ENCODE measurements at places on chromosomes 12 and 14.

- DNase-seq, result no peak
Observed at GRCh38 chr12:80188576-80188975, 89.2 kb downstream of the OTOGL start.

DNA sequence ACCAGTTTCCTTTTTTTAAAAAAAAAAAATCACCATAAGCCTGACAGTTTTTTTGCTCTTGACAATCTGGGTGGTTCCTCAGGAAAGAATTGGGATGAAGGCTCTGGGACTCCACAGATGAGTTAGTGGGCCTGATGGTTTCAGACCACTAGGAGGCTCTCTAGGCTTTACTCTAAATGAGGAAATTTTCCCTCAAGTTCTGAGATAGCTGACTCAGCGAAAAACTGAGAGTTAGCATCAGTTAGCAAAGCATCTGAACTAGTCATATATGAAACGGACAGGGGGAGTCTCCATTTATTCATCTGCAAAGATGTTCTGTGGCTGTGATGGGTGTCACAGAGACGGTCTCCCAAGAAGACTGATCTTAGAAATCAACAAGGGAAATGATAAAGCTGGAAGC, 314.3 kb upstream of the OR4E1 start:
- peak; percentile 46 for DNase-seq

DNA sequence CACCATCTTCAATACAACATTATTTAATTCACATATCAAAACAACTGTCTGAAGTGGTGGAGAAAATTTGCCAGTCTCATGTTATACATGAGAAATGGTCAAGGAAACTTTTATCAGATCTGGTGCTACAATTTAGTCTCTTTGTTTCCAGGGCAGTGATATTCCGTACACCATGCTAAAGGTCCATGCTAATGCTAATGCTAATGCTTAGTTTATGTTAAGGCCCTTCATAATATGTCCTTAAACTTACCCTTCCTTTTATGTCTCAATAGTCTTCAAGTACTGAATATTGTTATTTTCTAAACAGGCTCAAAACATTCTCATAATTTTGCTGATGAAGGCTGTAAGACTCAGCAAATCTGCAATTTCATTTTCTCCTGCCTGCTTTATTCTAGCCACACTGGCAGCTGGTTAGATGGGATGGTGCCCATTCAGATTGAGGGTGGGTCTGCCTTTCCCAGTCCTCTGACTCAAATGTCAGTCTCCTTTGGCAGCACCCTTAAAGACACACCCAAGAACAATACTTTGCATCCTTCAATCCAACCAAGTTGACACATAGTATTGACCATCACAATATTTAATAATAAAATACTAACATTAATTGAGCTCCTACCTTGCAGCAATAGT, 59.8 kb downstream of the TMEM117 start:
- no peak for DNase-seq

DNA sequence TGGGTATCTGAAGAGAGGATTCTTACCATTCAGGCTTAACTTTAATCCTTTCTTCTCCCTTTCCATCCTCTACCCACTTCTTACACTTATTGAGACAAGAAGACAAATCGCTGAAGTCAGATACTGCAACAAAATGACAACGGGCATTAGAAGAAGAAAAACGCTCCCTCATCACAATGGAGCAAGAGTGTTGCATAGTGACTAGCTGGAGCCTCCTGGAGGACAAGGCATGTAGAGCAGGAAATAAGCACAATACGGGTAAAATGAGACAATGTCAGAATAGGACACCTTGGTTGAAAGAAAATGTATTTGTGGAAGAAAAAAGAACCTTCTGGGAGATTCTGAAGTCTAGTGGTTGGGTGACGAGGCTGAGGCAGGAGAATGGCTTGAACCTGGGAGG, 501.0 kb downstream of the RERGL start:
- DNase-seq, result peak; percentile 26

DNA sequence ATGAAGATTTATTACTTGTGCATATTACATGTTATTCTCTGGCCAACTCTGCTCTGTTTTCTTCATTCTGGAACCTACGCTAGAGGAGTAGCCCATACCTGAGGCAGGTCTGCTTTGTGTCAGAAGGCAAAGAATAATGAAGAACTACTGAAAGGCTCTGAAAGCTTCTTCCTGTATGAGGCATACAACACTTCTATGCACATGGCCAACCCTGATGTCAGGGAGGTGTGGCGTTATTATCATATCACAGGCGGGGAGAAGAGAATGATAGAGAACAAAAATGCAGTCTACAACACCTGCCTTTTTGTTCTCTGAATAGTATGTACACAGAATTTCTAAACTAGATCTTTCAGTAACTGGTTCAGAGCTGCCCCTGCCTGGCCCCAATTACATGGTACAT, 32.5 kb upstream of the CRY1 start:
- DNase-seq, result no peak

DNA sequence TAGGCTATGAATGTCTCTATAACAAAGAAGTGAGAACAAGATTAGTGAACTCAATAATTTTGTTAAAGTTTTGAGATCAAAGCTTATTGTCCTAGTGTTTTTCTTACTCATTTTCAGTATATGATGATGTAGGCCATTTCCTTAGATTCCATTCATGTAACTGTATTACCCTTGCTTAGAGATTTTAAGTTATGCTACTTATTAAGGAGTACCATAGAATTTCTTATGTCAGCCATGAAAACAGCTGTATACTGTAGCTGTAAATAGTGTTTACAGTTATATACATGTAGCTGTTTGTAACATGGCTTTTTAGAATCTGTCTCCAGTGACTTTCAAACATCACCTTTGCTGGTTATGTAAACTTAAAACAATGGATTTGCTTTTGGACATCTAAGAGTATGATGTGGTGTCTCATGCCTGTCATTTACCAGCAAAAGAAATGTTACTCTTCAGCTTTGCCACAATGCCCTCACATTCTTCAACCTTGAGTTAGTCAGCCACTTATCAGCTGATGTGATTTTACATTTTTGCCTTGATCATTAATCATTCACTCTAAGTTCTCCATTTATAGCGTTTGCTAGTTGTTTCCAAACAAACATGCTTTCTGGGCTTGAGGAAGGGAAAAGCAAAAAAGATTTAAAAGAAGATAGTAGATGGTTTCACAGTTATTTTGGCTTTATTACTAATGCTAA, 55.5 kb downstream of the SLC16A7 start:
- no peak for DNase-seq

GRCh38 chr12:1908758-1909157, 9.7 kb downstream of the CACNA2D4 start:
- no peak for DNase-seq

GRCh38 chr14:70709726-70710382, 68.1 kb downstream of the TTC9 start:
- no peak for DNase-seq

DNA sequence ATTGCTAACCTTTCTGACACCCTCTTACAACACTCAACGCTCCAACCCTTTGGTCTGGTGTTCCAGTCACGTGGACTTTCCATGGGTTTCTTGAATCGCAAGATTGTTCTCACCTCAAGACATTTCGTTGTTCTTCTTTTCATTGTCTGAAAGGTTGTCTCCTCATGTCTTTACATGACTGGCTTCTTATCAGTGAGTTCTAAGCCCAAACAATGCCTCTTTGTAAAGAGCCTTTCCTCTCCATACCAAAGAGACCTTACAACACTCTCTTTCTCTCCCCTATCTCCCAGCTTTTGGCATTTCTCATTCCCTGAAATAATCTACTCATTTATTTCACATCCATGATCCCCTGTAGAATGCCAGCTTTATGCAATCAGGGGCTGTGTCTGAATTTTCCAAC, 1144.8 kb downstream of the AACS start:
- DNase-seq, result no peak

DNA sequence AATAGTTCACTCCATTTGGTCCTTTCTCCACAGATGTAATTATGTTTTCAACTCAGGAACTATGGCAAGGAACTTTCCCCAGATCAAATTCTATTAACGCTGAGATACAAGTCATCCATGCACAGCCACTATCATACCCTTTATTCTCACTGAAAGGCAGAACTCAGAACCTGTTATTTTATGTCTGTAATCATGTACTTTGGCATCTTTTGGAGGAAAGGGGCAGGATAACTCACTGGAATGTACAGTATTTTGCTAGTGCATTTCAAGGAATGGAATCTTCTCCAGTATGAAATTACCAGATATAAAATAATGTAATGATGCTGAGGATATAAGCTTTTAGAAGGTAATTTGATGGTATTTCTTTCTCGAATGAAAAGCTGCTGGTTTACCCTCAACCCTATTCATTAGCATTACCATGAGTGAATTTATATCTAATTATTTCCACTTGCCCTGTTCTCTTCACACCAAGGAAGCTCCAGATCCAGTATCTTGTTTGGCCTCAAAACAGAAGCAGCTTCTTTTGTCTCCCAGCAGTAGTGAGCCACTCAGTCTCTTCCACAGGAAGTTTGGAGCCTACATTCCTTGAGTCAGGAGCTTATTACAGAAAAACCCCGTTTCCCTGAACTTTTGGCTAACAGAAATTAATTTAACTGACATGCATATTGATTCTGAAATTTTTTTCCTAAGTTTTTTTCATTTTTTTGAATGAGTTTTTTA, 10.0 kb upstream of the AMHR2 start:
- DNase-seq, result no peak

GRCh38 chr12:23008623-23009022, 383.7 kb downstream of the ETNK1 start:
- no peak for DNase-seq

GRCh38 chr14:94449930-94450329, 2.7 kb downstream of the SERPINA11 start:
- DNase-seq, result no peak

DNA sequence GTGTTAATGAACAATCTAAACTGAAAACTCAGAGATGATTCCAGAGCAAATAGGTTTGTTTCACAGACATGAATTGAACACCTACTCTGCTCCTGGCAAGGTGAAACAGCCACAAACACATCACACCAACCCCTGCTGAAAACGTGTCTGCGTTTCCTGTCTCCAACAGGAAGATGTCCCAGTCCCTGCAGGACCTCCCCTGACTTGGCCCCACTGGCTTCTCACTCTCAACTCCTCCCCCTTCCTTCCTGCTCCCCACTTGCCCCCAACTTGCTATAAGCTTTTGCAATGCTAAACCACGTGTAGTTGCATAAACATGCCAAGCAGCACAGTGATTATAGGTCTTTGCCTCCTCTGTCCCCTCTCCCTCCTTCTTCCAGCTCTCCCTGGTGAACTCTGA, 567.6 kb downstream of the BCL11B start:
- DNase-seq, result no peak

DNA sequence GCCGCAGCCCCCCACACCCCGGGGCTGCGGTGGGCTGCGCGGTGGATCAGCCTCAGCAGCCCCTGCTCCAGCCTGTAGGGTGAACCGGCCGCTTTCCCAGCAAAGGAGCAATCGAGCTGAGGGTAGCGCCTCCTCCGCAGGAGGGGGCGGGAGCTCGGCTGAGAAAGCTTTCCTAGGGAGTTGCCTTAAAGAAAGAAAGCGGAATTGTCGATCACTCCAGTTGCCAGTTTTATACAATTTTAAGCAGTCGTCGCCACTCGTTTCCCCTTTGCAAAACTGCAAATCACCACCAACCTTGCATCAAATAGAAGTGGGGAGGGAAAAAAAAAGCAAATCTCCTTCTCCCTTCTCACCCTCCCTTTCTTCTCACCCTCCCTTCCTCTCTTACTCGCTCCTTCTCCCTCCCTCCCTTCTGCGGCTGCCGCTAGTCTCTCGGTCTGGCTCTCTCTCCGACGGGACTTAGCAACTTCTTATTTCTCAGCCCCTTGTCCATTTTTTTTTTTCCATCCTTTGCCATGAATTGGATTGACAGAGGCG, at the start of gene PDE3A:
Gene PDE3A (plus strand): TSS at position 424 of the 537 bp plus-strand sequence. CDS start 748 bp downstream, outside the sequence.
- peak; percentile 81 for DNase-seq

DNA sequence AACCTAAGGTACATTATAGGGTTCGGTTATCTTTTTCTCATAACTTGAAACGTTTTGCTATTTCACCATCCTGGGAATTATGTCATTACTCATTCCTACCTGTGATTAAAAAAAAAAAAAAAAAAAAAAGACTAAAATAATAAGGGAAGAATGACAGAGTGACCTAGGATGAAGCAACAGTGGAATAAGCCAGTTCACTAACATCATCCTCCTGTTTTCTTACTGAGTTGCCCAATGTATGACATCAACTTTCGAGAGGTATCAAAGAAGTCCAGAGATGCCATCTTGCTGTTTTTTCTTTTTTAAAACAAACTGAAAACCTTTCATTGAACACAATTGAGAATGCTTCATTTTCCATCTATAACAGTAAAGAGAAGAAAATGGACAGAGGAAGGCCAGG, 42.8 kb downstream of the AMN start:
- DNase-seq, result no peak

DNA sequence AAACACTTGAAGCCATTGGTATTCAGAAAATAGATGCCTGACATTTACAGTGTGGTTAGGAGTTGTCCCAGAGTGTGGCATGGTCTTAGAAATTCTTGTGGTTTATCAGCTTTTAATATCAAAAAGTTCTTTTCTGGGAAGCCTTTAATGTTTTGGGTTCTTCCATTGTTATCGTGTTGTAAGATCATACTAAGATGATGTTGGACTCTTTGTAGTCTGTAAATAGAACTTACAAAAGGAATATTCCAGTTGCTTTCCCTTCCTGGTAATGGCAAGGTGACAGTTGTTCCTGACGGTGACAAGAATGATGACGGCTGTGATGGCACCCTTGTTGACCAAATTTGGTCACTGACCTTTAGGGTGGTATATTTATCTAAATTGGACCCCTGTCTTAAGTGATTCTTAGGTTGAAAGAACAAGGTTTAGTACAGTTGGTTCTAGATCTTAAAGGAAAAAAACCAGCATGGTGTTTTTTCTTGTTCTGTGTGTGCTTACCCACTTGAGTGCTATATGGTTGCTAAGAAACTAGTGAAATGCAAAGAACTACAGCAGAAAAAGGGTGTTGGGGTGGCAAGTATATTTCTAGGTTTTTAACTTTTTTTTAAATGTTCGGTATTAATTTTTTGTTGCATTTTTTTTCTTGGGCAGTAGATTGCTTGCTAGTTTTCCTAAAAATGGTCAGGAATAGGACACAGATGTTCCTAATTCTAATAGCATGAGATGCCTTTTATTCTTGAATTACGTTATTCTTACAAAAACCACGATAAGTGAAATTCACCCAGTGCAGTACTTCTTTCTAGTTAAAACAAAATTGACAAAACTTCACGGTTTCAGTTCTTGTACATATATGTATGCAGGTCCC, 2.1 kb downstream of the ATP2A2 start:
- DNase-seq, result no peak

DNA sequence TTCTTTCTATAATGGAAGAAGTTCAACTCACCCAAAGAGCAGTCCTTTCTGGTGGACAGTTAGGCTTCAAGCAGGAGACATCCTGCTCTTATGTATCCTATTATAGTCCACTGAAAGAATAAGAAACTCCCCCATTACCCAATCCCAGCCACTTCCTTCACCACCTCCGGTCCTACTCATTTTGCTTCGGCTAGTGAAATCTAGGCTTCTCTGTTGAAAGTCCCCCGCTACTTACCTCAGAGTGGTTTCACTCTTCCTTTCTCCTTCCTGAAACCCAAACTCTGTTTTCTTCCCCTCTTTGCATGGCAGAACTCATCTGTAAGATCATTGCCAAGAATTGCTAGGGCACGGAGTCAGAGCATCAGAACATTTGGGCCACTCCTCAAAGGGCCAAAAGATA, at the start of gene GPR84:
Gene GPR84 (minus strand): TSS at position 74 of the 400 bp plus-strand sequence. CDS start 635 bp downstream, outside the sequence.
- DNase-seq, result no peak
